ENCODE measurements at places on chromosomes 6 and 20.

DNA sequence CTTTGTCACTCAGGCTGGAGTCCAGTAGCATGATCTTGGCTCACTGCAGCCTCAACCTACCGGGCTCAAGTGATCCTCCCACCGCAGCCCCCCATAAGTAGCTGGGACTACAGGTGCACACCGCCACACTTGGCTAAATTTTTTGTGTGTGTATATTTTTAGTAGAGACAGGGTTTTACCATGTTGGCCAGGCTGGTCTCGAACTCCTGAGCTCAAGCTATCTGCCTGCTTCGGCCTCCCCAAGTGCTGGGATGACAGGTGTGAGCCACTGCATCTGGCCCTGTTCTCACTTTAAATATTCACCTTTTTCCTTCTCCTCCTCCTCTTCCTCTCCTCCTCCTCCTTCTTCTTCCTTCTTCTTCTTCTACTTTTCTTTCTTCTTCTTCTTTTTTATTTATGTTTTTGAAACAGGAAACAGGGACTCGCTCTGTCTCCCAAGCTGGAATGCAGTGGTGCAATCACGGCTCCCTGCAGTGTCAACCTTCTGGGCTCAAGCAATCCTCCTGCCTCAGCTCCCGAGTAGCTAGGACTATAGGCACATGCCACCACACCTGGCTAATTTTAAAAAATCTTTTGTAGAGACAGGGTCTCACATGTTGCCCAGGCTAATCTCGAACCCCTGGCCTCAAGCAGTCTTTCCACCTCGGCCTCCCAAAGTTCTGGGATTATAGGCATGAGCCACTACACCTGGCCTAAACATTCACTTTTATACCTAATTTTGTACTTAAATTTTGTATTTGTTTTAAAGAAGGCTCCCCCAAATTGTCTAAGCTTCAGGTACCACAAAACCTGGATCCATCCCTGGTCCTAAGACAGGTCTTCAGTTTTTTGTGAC lies 47.2 kb upstream of the NCOA3 start:
- DNase-seq = no peak

DNA sequence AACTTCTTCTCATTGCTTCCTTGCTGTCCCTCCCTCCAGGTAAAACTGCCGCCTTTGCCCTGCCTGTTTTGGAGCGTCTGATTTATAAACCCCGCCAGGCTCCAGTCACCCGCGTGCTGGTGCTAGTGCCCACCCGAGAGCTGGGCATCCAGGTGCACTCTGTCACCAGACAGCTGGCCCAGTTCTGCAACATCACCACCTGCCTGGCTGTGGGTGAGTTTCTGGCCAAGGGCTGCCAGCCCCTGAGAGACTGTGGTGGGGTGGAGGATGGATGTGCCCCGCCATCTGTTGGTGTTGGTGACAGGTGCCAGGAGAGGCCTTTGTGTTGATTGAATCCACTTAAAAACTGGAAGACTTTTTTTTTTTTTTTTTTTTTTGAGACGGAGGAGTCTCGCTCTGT lies 9.5 kb downstream of the DDX27 start:
- no peak for DNase-seq

GRCh38 chr20:62426699-62427131 lies 624 bp downstream of the RBBP8NL start:
- no peak for DNase-seq

DNA sequence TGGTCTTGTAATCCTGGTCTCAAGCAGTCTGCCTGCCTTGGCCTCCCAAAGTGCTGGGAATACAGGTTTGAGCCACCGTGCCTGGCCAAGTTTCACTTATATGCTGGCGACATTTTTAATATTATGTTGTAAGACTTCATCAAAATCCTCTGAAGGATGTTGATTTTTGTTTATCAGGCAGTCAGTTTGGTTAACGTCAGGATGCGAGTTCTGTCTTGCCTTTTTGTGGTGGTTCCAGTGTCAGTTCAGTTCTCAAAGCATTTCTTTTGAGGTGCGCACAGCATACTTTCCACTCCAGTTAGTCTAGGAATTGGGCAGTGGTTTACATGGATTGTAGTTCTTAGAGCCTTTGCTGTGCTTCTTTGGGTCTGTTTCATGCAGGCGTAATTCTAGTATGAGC lies 24.9 kb downstream of the SCAF8 start:
- no peak for DNase-seq

GRCh38 chr20:48885237-48885636 lies 36.3 kb upstream of the ARFGEF2 start:
- DNase-seq = no peak

- DNase-seq = no peak
These were observed 134.5 kb downstream of the SLC16A10 start for GRCh38 chr6:111221804-111222203.

DNA sequence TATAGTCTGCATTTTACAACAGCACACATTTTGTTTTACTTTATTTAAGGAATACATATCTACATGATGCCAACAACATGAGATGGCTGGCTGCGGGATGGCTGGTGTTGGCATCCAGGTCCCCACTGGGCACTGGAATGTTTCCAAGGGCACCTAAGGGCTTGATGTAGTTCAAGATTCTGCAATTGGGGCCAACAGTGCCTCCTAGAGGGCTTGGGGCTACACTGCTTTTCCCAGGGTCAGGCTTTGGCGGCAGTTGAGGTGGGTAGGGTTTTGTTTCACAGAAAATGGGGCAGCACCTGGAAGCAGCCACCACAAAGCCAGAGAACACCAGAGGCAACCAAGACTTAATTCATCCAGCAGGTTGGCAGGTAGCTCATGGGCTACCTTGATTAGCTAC lies 202.2 kb upstream of the PRND start:
- no peak for DNase-seq

DNA sequence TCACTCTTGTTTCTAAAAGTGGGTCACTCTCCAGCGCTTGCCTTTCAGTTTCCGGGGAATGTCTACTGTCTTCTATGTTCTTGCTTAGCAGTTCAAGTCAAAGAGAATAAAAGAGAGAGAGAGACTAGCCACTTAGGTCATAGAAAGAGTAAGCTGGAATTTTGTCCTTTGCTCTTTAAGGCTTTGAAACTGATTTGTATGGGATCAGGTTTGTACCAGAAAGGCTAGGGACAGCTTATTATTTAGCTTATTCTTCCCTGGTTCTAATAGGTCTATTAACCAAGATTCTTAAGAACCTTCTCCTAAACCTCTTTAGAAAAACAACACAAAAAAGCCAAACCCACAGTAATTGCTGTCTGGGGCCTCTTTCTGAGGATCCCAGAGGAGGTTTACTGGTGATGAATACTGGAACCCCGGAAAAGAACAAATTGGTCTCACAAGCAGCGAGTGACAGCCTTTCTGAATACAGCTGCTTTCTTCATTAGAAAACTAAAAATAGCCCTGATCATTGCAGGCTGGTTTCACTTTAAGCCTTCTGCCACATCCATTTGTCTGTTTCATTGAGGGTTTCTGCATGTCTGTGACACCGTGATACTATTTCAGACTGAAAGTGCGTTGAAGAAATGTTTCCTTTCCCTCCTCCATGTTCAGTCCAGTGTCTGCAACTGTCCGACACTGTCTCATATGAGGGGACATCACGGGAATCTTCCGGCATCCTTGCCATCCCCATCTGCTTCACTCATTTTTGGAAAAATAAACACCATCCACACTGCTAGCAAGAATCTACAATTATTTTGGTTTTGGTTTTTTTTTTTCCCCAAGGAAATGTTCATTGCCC lies 75.1 kb upstream of the ATXN1 start:
- no peak for DNase-seq

- no peak for DNase-seq
These were observed 12.1 kb upstream of the CTCFL start for GRCh38 chr20:57536771-57537724.

- no peak for DNase-seq
These were observed 6.5 kb downstream of the BTN2A2 start for GRCh38 chr6:26389349-26389894.

- DNase-seq = no peak
These were observed 27.7 kb downstream of the PCK1 start for GRCh38 chr20:57588596-57588995.

DNA sequence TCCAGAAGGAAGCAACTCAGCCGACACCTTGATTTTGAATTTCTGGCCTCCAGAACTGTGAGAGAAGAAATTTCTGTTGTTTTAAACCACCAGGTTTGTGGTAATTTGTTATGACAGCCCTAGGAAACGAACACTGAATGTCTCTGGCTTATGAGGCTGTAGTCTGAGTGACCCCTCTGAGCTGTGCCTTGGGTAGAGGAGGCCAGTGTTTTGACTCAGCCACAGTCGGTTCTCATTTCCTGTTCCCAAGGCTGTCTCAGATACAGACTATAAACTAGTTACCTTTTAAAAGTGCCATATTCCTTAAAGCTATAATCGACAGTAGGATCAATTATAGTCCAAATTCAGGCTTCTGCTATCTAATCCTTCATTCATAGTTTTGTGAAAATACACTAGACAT lies 391.2 kb upstream of the MAP3K7 start:
- no peak for DNase-seq

GRCh38 chr6:169220068-169220964 lies 33.3 kb downstream of the THBS2 start:
- no peak for DNase-seq

DNA sequence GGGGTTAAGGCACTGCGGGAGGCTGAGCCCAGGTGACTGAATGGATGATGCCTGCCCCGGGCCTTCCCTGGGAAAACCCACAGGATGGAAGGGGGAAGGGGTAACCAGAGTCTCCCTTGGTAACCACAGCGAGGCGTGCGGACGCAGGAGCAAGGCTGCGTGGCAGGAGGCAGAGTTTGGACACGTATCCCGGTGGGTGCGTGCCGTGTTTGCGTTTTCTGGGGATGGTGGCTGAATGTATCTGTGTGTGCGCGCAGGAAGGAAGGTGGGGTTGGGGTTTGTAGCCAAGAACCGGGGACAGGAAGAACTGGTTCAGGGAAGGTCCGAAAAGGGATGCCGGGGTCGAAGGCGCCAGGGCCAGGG lies 1.8 kb downstream of the MDGA1 start:
- no peak for DNase-seq

DNA sequence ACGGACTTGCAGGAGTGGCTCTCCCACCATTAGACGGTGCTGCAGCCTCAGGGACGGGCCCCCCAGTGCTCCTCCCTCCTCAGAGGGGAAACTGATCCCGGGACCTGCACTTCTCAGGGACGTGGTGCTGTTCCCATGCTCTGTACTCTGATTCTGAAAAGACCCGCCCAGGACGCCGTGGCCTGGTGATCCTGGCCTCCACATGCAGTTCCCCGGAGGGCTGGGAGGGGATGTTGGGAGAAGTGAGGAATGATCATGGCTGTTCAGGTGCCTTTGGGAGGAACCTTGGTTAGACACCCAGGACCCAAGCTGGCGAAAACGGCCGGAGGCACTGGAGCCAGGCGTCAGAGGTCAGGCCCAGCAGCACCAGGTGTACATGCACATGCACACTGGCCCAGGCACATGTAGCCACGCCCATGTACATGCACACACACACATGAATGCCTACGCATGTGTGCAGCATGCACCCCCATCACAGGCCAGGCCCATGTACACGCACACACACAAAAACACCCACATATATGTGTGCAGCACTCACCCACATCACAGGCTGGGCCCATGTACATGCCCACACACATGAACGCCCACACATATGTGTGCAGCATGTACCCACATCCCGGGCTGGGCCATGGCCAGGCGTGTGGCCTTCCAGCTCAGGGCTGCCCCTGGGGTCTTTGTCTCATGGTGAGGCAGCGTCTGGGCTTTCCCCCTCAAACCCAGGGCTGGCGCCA lies 52.6 kb upstream of the DACT2 start:
- no peak for DNase-seq

- DNase-seq = no peak
These were observed 138.3 kb downstream of the FLRT3 start for GRCh38 chr20:14199111-14199510.

- DNase-seq = no peak
These were observed 16.9 kb upstream of the TNFAIP3 start for GRCh38 chr6:137849981-137850714.

- DNase-seq = no peak
These were observed 62.2 kb upstream of the DDR1 start for GRCh38 chr6:30821862-30822784.

GRCh38 chr20:51702556-51702955 lies 65.6 kb downstream of the ATP9A start:
- DNase-seq = no peak

GRCh38 chr6:15843226-15843625 lies 180.4 kb upstream of the DTNBP1 start:
- no peak for DNase-seq

- no peak for DNase-seq
These were observed 25.8 kb upstream of the CEP85L start for GRCh38 chr6:118677193-118677592.

DNA sequence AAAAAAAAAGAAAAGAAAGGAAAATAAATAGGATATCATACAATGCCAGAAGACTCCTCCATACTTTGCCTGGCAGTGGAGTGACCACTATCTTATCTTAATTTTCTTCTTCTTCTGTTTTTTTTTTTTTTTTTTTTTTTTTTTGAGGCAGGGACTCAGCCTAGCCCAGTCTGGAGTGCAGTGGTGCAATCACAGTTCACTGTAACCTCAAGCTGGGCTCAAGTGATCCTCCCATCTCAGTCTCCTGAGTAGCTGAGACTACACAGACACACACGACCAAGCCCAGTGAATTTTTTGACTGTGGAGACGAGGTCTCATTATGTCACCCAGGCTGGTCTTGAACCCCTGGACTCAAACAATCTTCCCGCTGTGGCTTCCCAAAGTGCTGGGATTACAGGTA lies 17.1 kb upstream of the MMP9 start:
- no peak for DNase-seq

DNA sequence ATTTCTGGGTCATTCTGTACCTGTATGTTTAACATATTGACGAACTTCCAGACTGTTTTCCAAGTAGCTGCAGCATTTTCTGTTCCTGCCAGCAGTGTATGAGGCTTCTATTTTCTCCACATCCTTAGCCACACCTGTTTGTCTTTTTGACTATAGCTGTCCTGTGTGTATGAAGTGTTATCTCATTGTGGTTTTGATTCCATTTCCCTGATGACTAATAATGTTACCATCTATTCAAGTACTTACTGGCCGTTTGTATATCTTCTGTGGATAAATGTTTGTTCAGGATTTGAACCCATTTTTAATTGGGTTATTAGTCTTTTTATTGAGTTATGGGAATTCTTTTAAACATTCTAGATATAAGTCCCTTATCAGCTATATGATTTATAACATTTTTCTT lies 95.2 kb downstream of the JAG1 start:
- DNase-seq = no peak

- peak; percentile 43 for DNase-seq
These were observed 129.9 kb downstream of the HFE start for GRCh38 chr6:26216886-26217713.

- DNase-seq = no peak
These were observed 1.6 kb downstream of the POLR1H start for GRCh38 chr6:30062471-30063178.

- no peak for DNase-seq
These were observed 623 bp upstream of the MRPS26 start for GRCh38 chr20:3045042-3045815.

- no peak for DNase-seq
These were observed 64.3 kb downstream of the CDH4 start for GRCh38 chr20:61316346-61316745.

- no peak for DNase-seq
These were observed 159.5 kb downstream of the DTNBP1 start for GRCh38 chr6:15503346-15503680.

- no peak for DNase-seq
These were observed 103.3 kb downstream of the BACH2 start for GRCh38 chr6:90193359-90193758.

GRCh38 chr20:38018385-38018784 lies 14.9 kb downstream of the TTI1 start:
- DNase-seq = no peak

All from activated T-helper 1 cell treated with anti-CD3 and anti-CD28 coated beads, Interleukin-2, amount 50 U/mL, for 16 hours (primary cell).